Stimulated activated CD4-positive, alpha-beta T cell treated with anti-CD3 and anti-CD28 coated beads, Interleukin-1b, Interleukin-23, amount 100 ng/mL, for 48 hours (primary cell): ENCODE measurements at places on chromosomes 7 and 10.

- no peak for DNase-seq
Measured at GRCh38 chr7:29609162-29610037, 45.8 kb downstream of the PRR15 start.

GRCh38 chr10:23657677-23658076 lies 218.8 kb downstream of the OTUD1 start:
- no peak for DNase-seq

DNA sequence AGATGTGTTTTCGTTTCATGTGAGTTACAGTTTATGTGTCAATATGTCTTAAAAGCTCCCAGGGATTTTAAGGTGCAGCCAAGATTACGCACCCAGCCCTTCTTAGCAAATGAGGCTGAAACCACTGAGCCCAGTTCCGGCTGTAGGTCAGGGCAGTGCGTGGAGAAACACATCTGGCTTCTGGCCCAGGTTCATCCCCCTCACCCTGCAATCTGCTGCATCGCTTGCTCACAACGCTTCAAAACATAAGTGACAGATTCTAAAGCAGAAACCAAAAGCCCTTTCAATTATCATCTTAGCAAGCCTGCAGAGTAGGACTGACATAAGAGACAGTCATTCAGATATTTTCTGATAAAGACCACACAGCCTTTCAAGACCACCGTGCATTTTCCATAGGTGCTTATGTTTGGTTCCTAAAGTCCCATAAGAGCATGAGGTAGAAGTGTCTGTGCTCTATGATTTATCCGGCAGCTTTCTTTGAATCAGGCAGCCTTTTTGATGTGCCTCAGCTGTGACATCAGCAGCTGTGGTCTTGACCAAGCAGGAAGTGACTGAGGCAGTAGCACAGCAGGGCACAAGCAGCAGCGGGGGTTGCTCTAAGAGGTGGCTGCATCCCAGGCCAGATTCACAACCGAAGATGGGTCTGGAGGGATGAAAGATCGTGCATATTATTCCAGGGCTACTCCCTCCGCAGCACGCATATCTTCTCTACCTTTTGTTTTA lies 72.1 kb upstream of the LYZL2 start:
- DNase-seq, result peak; percentile 93

GRCh38 chr7:131556909-131557651 lies 652 bp upstream of the PODXL start:
- no peak for DNase-seq

DNA sequence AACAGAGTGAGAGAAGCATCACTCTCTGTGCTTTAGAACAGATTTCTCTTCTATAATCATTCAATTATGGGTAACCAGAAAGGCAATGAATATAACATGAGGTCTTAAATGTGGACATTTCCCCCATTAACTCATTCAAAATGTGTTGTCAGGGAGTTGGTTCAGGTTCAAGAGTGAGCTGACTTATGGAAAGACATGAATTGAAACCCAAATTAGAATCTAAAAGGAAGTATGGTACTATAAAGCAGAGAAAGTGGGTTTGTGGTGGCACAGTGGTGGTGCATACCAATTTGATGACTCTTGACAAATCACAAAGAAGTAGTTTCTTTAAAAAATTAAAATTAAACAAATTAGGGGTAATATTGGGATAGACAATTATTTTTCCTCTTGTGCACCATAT lies 114.6 kb upstream of the MEOX2 start:
- no peak for DNase-seq

GRCh38 chr10:45580371-45581215 lies 92.0 kb downstream of the ZFAND4 start:
- no peak for DNase-seq

DNA sequence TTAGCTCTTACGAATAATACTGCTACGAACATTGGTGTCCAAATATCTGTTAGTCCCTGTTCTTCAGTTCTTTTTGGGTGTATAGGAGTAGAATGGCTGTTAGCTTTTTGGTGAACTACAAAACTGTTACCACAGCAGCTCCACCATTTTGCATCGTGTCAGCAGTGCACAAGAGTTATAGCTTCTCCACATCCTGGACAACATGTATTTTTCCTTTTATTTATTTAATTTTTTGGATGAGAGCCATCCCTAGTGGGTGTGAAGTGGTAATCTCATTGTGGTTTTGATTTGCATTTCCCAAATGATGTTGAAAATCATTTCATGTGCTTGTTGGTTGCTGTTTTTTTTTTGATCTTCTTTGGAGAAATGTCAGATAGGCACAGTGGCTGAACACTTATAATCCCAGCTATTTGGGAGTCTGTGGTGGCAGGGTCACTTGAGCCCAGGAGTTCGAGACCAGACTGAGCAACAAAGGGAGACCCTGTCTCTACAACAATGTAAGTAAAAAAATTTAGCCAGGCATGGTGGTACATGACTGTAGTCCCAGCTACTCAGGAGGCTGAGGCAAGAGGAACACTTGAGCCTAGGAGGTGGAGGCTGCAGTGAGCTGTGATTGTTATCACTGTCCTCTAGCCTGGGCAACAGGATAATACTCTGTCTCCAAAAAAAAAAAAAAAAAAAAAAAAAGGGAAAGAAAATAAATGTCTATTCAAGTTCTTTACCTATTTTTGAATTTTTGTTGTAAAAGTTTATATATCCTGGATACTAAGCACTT lies 31.7 kb downstream of the TRIM24 start:
- DNase-seq, result no peak

DNA sequence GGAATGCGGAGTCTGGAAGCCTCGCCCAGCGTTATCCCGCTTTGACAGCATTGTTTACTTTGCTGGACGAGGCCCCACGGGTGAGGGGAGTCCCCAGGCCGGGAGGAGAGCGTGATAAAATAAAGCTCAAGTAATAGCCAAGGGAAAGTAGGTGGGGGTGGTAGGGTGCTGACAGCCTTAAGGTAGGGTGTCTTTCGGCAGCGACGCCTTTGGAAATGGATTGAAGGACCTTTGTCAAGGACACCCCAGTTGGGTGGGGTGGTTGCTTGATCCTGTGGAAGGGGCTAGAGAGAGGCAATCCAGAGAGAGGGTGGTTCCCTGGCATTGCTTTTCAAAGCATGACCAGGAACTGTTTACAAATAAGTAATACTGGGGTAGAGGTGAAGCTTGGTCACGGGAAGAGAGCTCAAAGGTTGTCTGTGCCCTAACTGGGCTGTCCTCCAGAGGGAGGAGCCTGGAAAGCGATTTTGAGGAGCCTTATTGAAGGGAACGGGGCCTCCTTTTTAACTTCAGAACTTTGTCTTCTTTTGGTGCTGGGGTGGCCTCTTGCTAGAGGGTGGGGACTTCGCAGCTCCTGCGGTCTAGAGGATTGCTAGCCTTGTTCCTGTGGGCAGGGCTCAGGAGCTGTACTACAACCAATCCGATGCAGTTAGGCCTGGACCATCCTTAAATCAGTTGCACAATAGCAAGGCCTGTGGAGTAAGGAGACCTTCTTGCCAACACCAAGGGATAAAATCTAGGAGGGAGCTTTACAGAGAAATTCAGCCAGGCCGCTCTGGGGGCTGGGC lies 1.3 kb downstream of the EIF4EBP2 start:
- DNase-seq, result peak; percentile 29

GRCh38 chr10:23173214-23174073 lies 18.7 kb upstream of the PTF1A start:
- DNase-seq, result no peak

DNA sequence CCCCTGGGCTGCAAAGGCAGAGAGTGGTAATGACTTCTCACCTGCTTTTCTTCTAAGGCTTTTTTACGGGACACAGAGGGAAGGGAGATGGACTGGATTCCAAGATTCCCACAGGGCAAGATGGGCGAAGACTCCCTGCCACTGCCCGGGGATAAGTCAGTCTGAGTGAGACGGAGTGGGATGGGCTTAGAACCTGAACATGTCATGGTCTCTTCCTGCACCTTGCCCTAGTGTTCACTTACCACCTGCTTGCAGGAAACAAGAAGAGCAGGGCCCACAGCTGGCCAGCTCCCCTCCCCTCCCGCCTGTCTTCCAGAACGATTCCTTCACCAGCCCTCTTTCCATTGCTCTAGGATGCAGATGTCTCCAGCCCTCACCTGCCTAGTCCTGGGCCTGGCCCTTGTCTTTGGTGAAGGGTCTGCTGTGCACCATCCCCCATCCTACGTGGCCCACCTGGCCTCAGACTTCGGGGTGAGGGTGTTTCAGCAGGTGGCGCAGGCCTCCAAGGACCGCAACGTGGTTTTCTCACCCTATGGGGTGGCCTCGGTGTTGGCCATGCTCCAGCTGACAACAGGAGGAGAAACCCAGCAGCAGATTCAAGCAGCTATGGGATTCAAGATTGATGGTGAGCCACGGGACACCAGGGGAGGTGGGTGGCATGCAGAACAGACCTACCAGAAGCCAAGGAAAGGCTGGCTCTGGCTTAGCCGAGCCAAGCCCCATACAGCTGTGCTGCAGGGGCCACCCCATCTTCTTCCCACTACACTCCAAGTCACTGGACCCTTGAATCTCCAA lies 1.3 kb downstream of the SERPINE1 start:
- no peak for DNase-seq

- DNase-seq, result no peak
Measured at GRCh38 chr10:30435073-30435422, 1.1 kb downstream of the MAP3K8 start.

DNA sequence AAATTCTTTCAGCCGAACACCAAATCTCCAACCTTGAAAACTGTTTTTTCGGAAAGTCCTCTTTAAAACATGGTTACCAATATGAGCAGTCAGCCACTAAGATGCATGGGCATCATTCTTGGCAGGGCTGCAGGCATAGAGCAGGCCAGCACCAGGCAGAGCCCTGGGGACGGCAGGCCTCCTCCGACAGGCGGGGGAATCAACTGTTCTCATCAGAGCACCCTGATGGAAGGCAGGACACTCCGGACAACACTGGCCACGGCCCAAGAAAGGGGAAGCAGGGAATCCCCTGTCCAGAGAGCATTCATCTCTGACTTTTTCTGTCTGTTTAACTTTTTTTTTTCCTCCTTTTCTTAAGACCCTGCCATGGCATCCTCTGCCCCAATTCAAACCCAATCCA lies 1.4 kb upstream of the NOS3 start:
- DNase-seq, result no peak

- DNase-seq, result no peak
Measured at GRCh38 chr7:3192669-3193068, 108.4 kb upstream of the SDK1 start.

DNA sequence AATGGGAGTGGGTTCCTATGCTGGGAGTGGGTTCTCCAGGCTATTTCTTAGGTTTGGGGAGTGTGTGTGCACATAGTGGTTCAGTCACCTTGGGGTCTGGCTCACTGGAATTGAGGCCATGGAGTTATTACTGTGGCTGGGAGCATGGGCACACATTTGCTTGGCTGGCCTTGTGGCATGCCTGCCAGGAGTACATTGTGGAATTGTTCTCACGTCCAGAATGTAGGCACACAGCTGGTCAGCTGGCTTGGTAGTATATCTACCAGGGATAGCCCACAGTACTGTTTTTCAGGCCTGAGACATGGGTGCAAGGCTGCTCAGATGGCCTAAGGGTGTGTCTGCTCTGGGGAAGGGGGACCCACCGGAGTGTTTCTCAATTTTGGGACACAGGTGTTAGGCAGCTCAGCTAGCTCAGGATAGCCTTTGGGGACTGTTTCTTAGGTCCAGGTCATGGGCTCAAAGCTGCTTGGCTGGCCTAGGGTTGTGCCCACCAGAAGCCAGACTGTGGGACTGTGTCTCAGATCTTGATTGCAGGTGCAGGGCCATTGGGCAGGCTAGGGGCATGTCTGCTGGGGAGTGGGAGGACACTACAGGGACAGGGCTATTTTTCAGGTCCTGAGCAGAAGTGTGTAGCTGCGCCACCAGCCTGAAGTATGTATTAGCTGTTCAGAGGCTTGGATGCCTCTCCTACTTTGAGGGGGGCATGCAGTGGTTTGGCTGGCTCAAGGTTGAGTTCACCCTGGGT lies 50.6 kb downstream of the TMEM168 start:
- no peak for DNase-seq

DNA sequence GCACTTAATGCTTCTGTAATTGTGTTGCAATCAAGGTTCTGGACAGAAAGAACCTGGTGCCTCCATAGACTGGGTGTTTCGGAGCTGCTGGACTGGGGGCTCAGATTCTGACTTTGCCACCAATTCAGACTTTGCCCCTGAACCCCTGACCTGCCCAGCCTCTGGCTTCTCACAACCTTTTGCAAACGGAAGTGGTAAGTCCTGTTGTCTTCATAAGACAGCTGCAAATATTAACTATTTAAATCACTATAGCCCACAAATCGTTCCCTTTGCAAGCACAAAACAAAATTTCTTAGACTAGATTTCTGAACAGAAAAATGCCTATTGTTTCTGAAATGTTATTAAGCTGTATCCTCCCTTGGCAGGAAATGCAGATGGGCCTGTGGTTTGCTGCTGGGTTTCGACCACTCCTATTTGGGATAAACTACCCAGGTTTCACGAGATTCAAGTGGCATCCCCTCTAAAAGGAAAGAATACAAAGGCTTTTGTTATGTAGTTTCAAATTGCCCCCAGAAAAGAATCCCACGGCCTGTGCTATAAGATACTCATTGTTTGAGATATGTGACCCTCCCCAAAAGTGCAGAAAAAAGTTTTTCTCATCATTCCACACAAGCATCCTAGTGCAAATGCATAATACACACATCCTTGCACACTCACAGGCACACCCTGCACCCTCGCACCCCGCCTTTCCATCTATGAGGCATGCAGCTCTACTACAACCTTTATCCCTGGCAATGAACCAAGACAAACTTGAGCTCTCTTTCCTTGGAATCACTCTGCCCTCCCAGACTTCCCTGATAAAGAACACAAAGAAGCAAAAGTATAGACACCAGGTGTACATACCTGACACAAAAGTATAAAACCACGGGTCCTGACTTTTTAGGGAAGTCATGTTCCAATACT lies 209.1 kb downstream of the PRPF18 start:
- no peak for DNase-seq

DNA sequence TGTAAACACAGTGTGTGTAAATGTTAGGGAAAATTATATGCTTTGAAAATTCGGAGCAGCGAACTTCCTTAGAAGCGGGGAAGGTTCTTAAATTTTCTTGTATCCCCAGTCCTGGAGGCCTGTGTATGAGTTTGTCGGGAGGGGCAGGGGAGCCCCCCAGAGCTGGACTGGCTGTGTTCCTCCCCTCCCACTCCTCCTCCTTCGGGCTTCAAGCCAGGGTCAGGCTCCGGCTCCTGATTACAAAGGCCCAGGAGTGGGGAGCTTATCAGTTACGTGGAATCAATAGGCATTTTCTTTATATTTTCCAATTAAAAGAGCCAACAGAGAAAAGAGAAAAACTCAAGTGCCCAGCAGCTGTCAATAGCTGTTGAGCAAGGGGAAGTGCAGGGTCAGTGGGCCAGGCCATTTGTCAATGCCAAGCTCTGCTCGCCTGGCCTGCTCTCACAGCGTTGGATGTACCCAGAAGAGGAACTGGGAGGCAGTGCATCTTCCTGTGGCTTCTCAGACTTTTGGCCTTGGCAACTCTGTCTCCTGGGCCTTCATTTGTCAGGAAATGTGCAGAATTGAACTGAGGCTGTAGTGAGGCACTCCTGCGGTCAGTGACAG lies 156.9 kb upstream of the PCBD1 start:
- no peak for DNase-seq

- DNase-seq, result no peak
Measured at GRCh38 chr7:11847336-11847735, 15.3 kb upstream of the THSD7A start.

DNA sequence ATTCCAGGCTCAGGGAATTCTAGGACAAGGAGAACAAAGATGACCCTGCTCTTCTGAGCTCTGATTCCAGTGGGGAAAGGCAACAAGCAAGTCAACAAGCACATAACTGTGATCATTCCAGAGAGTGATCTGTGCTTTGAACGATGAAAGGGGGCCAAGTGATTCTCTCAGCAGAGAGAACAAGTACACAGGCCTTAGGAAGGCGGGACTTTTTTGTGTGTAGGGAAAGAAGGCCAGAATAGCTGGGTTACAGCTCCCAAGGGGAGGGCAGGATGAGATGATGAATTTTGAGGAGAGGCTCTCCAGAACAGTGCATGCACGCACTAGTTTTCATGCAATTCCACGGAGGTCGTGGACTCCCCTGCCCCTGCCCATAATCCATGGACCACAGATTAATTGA lies 565.2 kb downstream of the SDK1 start:
- no peak for DNase-seq
